ENCODE measurements at places on chromosomes 3 and 15.
A peak's percentile ranks its signal among the peaks of the same experiment; 100 is the strongest.

DNA sequence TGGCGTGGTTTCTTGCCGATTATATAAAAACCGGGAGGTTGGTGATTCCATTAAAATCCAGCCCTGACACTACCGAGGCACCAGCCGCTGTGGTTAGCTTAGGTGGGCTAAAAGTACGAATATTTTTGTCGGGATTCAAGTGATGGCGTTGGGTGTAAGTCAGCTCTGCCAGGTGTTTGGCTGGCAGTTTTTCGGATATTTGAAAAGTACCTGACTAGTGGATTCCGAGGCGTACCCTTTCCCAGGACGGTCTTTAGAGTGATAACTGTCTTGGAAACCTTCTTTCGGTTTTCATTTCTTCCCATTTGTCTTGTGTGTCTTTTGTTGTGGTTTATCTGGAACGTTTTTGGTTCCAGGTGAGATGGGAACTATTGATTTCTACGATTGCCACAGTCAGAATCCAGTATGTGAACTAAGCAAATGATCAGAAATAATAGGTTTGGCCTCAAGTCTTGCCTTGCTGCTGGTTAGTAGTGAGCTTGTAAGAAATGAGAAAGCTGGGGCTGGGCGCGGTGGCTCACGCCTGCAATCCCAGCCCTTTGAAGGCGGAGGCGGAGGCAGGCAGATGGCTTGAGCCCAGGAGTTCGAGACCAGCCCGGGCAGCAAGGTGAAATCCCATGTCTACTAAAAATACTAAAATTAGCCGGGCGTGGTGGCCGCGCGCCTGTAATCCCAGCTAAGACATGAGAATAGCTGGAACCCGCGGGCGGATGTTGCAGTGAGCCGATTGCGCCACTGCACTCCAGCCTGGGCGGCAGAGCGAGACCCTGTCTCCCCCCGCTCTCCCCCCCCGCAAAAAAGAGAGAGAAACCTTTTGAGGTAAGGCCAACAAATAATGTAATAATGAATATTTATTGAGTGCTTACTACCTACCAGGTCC, 1.4 kb downstream of the FYTTD1 start:
- peak; percentile 68 for DNase-seq

DNA sequence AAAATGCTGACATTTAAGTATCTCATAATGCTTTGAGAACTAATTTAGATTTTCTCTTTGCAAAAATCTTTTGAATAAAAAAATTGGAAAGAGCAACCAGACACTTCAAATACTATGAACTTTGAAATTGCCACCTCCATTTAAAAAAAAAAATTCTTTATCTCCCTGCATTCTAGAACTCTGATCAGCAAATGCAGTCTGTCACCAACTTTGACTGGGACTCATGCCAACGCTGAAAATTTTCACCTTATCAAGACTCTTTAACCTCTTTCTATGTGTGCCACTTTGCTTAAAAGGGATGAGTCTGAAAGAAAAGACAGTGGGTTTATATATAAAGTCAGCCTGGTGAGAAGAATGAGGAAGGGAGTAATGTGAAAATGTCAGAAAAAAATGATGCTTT, 191.2 kb upstream of the ARPP21 start:
- DNase-seq, result no peak

DNA sequence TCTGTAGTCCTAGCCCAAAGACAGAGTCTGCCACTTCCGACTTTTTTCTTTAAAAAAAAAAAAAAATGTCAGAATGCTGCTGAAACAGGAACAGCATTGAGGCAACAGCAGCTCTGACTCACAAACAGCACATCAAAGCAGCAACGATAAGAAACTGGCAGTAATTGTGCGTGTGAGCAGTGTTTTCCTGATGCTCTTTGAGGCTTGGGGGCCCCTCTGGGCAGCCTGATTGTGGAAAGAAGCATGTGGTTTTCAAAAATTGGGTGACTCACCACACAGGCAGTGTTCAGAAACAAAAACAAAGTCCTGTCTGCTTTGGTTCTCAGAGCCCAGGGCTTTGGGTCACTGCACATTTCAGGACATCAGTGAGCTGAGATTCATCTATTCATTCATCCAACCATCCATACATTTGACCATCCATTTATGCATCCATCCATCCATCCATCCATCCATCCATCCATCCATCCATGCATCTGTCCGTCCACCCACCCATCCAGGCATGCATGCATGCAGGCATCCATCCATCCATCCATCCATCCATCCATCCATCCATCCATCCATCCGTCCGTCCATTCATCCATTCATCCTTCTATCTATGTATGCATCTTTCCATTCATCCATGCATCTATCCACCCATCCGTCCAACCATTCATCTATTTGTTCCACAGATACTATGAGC, 308.4 kb downstream of the RPLP1 start:
- peak; percentile 99 for DNase-seq

DNA sequence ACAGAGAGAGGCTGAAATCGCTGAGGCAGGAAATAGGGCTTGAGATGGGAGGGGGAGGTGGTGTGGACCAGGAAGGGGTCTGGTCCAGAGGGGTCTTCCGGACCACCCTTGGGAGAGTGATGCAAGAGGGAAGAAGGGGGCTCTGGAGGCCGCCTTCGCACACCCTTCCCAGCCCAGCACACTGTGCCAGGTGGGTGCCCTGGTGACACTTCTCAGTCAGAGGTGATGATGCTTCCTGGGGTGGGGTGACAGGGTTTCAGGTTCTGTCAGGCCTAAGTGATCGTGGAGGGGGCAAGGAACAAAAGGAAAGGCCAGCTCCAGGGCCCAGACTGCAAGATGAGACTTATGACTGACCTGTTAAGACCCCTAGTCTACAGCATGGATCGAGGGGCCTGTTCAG, 12.7 kb downstream of the SEMA3G start:
- no peak for DNase-seq

DNA sequence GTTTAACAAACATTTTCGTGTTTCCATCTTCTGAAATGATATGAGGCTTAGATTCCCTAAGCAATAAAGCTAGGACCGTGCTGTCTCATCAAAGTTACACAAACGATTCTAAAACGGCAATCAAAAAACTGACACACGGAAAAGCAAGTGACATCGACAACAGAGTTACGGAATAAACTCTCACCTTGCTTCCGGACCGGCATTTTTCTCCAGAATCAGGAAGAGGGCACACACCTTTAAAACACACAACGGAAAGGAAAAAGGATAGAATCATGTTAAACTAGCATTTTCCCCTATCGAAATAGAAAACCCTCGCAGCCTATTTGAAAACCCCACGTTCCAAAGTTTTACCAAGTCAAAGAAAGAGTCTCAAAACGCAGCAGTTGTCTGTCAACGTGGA, 1.4 kb downstream of the DLG1 start:
- DNase-seq, result no peak

- DNase-seq, result no peak
Measured at GRCh38 chr3:111336511-111336910, 205.5 kb upstream of the CD96 start.

GRCh38 chr3:71689291-71689690, 35.9 kb downstream of the EIF4E3 start:
- no peak for DNase-seq

DNA sequence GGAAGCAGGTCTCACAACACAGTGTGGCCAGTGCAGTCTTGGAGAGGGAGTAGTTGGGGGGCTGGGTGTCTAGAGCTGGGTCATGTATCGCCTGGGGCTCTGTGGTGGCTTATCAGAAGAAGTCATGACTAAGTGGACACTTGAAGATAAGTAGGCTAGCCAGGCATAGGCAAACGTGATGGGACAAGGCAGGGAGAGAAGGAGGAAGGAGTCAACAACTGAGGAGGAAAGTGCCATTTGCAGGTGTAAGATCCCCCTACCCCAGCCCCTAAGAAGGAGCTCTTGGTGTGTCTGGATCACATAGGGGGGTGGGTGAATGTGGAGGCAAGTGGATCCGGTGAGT, 352.3 kb downstream of the LRTM1 start:
- no peak for DNase-seq

GRCh38 chr3:45218578-45219390, 7.3 kb downstream of the TMEM158 start:
- DNase-seq, result peak; percentile 78

- peak; percentile 95 for DNase-seq
Measured at GRCh38 chr3:130905551-130905950, 11.7 kb downstream of the ATP2C1 start.

Measured in fibroblast of villous mesenchyme (primary cell).